T47D (cell line): ENCODE measurements at places on chromosomes 11 and 22.

DNA sequence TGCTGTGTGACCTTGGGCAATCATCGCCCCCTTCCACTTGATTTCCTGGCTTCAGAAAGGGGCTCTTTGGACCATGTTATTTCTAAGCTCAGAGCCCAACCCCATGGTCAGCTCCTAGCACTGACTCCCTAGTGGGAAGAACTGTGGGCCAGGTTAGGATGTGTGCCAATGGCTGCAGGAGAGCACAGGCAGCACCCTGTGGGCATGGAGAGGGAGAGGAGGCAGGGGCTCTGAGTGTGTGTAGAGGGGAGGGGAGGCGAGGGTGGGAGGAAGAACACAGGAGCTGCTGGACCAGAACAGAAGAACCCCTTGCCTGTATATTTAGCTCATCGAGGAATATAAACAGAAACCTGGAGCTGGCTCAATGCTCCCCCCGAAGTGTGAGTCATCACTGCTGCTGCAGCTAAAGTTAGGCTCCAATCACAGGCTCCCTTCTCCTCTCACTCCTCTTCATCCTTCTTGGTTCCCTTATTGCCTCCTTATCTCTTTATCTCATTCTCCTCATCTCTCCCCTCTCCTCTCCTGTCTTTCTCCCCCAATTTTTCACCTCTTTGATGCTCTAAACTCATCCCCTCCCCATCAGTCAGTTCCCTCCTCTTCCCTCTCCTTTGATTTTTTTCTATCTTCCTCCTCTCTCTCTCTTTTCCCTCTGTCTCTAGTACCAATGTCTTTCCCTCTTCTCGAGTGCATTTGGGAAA is 14.5 kb upstream of the RPS19BP1 start:
- DNase-seq, result no peak

- no peak for DNase-seq
Observed at GRCh38 chr22:28129319-28129962, 210.4 kb upstream of the PITPNB start.

- DNase-seq, result no peak
Observed at GRCh38 chr11:13669544-13670488, 1.3 kb downstream of the FAR1 start.

DNA sequence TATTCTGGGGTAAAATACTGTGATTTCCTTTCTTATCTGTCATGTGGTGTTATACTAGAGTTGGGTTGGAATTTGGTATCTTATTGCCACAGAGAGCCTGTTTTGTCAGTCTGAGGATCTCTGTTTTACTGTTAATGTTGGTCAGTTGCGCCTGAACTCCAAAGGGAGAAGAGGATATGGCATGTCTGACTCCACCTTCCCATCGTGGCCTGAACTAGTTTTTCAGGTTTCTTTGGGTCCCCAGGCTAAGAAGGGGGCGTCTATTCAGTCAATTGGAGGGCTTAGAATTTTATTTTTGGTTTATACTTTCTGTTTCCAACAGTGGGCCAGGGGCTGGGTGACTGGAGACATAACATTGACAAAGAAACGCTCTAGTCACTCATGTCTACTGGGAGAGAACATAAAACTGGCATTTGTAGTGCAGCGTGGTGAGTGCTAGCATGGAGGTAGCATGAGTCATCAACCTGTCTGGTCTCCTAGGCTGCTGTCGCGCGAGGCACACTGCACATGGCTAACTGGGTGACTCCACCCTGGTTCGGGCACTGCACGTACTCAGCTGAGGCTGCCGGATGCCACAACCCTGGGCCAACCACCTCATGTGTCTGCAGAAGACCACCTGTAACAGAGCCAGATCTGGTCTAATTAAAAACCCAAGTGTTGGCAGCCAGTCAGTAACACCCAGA is 120.1 kb upstream of the OR9Q1 start:
- peak; percentile 31 for DNase-seq

DNA sequence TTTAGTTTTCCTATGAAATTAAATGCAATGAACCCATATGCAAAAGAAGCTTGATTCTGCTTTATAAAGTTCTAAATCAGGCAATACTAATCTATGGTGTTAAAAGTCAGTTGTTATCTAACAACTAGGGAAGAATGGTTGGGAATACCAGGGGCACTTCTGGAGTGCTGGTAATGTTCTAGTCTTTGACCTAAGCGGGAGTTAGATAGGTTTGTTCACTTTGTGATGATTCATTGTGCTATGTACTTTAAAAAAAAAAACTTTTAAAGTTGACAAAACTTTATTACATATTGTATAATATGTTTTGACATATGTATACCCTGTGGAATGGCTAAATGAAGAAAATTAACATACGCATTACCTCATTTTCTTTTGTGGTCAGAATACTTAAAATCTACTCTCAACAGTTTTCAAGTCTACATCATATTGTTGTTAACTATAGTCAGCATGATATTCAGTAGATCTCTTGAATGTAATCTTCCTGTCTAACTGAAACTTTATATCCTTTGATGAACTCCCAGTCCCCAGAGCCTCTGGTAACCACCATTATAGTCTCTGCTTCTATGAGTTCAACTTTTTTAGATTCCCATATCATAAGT is 39.2 kb downstream of the BIRC2 start:
- no peak for DNase-seq

GRCh38 chr11:95487391-95487790 is 256.4 kb upstream of the SESN3 start:
- DNase-seq, result no peak

- no peak for DNase-seq
Observed at GRCh38 chr11:68372625-68373024, 60.2 kb downstream of the LRP5 start.

DNA sequence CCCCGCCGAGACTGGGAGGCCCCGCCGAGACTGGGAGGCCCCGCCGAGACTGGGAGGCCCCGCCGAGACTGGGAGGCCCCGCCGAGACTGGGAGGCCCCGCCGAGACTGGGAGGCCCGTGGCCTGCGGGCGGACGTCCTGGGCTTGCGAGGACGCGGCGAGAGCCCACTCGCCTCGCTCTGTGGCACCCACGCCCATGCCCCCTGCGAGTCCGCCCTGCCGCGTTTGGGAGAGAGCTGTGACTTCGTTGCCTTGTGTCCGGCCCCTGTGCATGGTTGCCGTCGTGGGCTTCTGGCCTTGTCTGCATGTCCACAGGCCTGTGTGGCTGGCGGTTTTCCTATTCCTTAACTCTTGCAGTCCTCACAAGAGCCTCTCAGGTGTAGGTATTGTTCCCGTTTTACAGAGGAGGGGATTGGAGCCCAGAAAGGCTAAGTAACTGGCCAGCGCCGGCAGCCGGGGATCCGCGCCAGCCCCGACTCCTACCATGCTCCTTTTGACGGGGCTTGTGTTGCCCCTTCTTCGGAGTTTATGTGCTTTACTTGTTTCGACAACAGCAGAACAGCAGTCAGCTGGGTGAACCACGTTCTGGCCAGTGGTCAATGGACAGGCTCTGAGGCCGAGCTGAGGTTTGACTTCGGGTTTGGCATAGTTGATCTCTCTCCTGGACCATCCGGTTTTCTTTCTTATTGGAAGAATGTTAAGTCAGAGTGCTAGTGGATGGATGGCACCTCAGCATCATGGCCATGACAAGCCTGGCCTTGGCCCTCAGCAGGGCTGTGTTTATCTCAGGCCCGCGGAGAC is 741 bp downstream of the PHRF1 start:
- DNase-seq, result no peak
